ENCODE measurements at places on chromosomes 5 and 9.

DNA sequence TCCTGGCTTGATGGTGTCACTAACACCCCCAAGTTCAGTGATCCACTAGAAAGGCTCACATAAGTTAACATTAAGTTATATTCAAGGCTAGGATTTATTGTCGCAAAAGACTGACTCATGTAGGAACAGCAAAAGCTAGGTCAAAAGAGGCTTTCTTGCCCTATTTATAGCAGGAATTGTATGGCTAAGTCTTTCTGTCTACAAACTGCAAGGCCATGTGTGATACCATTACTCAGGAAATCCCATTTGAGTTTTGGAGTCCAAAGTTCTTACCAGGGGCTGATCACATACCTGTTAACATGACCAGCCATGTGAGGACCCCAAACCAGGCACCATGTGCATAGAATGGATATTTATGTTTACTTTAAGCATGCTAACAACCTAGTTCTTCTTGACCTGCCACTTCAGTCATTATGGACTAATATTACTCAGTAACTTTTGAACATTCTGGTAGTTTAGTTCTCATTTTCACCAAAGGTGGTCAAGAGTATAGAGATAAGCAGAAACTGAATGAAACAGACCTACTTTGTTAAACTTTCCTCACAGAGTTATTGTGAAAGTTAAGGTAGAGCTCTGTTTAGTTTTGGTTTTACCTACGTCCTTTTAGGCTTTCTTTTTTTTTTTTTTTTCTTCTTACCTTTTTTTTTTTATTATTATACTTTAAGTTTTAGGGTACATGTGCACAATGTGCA lies 281.1 kb downstream of the FER start:
- no peak for DNase-seq

DNA sequence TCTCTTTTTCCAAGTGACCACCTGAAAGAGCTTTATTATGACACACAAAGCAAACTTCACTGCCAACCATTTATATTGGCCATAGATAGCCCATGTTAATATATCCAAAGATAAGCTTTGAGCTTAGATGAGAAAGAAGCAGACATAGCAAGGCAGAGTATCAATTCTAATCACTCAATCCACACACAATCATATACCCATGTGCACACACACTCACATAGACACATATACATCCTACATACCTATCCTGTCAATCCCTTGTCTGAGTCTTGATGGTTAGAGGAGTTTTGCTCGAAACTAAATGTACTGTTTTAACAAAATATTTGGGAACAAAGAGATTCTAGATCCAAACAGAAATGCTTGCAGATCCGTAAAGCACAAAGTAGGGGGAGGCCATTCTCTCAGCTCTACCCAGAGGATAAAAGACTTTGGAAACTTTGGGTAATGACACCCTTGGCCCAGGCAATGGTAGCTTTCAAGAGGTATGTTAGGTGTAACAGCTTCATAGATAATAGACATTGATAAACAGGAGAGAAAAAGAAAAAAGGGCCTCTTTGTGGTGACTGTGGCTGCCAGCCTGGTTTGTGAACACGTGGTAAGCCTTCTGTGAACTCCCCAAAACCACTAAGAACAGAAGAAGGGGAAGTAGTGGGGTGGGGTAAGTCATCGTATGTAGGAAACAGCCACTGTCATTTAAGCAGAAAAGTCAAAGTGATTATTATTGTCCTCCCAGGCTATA lies 121.6 kb downstream of the TLR4 start:
- peak; percentile 40 for DNase-seq

- DNase-seq = peak; percentile 10
These were observed 36.1 kb downstream of the CAAP1 start for GRCh38 chr9:26856413-26857032.

DNA sequence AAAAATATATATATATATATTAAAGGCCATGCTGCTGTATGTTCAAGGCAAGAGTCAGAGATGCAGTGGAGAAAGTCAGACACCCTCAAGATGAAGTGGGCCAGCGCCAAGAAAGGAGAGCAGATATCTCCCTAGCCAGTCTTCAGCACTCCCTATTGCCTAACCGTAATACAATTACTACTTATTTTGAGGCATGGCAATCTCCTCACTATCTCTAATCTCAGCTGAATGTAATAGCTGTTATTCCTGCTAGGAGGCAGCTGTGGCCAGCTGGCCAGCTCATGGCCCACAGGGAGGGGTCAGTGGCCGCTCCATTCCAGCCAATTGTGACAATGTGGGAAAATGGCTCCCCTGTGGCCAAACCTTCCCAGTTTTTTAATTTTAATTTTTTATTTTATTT lies 87.5 kb upstream of the FBXW11 start:
- no peak for DNase-seq

DNA sequence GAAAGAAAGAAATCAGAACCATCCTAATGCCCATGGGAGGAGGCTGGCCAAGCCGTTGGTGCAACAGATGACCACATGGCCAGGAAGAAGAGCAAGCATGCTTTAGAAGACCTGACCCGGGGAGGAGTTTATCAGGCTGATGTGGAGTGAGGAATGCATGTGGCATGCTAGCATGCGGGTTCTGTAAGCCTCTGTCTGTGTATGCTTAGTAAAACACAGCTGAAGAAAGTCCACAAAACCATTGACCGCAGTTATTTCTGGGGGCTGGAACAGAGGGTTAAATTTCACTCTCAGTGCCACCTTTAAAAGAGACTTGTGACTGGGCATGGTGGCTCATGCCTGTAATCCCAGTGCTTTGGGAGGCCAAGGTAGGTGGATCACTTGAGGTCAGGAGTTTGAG lies 19.1 kb downstream of the GFI1B start:
- DNase-seq = no peak

DNA sequence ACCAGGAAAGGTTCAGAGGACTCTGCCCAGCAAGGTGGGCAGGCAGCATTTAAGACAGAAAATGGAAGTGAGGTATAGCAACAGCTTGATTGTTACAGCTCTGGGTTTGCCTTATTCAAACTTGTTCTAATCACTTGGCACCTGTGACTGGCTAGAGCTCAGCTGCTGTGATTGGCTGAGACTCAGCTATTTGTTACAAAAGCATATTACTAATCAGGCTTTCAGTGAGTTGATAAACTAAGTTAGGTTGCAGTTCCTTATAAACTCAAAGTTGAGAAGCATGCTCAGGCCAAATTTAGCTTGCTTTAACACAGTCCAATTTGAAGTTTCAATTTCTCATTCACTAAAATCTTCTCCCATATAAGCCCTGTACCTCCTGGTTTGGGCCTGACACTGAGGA lies 56.3 kb downstream of the GDA start:
- DNase-seq = no peak

DNA sequence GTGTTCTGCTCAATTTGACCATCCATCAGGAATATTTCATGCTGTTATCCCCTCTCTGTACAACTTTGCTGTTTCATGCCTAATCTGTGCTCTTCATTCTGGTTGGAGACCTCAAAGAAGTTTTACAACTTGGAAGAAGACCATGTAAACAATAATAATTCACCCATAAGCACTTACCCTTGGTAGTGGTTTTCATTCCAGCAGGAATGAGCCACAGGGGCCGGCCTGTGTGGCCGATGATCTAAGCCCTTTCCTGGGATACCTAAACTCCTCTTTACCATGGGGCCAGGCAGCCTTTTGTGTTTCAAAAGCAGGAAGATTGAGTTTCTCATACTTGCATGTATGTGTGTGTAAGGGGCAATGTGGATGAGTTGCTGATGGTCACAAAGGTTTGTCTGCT lies 165.0 kb downstream of the FGF1 start:
- DNase-seq = no peak

DNA sequence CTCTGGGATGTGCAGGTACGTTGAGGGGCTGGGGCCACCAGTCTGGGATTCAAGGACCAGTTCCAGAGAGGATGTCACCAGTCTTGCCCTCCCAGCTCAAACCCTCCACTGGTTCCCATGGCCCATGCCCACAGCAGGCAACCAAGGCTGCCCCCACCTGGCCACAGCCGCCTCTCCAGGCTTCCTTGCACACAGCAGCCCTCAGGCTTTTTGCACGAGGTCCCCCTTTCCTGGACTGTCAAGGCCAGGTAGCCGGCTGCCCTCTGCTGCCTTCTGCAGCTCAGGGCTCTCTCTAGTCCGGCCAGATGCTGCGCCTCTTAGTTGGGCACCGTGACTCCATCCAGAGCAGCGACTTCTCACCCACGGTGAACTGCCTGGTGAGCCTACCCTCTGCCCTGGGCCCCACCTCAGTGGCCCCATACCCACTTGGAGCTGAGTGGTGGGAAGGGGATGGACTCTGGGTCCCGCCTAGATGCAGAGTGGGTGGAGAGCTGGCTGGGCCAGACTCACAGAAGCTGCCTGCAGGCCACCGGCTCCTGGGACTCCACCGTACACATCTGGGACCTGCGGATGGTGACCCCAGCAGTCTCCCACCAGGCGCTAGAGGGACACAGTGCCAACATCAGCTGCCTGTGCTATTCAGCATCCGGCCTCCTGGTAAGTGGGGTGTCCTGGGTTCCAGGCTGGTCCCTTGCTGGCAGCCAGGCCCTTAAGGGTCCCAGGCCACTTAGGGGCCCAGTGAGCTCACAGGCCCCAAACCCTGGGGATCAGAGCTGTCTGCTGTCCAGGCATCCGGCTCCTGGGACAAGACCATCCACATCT lies 2.9 kb downstream of the WDR38 start:
- DNase-seq = peak; percentile 39

- DNase-seq = no peak
These were observed 24.8 kb upstream of the ALDH1A1 start for GRCh38 chr9:72977670-72978069.

- no peak for DNase-seq
These were observed 653.0 kb upstream of the MEF2C start for GRCh38 chr5:89536020-89536419.

- no peak for DNase-seq
These were observed 91.8 kb downstream of the SEMA5A start for GRCh38 chr5:9454012-9454481.

- no peak for DNase-seq
These were observed 478.0 kb downstream of the ENC1 start for GRCh38 chr5:74162524-74162923.

GRCh38 chr9:130962418-130963316 lies 23.6 kb upstream of the FIBCD1 start:
- no peak for DNase-seq

- no peak for DNase-seq
These were observed 57.2 kb downstream of the MEF2C start for GRCh38 chr5:88825584-88826315.

DNA sequence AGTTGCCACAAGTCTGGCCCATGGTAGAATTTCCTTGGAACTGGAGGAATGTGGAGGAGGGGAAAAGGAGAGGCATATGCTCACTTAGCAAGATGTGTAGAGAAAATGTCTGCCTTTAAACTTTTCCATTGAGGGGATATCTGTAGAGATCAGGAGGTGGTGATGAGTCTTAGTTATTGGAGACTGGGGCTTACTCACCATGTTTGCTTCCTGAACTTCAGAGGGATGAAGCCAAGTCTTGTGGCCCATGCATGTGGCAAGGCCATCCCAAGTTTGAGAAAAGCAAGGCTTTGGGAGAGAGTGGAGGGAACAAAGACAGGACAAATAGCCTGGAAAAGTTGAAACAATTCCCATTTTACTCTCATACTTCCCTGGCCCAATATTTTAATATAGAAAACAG lies 124.5 kb downstream of the GDNF start:
- DNase-seq = no peak

DNA sequence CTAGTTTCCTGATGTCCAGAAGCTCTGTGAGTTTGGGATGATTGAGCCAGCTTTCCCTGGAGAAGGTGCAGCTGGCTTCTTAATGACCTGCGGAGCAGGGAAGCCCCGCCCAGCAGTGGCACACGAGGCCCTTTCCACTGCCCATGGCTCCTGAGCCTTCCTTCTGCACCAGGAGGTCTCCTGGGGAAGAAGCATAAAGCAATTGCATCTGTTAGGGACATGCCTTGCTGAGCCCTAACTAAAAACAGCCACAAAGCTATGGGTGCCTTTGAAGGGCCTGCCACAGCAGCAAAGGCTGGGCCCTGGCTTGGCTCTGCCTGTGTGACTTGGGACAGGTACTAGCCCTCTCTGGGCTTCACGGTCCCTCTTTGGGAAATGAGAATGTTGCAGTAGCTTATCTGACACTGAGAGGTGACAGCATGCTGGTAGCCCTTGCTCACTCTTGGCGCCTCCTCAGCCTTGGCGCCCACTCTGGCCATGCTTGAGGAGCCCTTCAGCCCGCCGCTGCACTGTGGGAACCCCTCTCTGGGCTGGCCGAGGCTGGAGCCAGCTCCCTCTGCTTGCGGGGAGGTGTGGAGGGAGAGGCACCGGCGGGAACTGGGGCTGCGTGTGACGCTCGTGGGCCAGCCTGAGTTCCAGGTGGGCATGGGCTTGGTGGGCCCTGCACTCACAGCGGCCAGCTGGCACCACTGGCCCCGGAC lies 218.4 kb downstream of the FSTL4 start:
- DNase-seq = no peak

- no peak for DNase-seq
These were observed 103.5 kb upstream of the ARRDC3 start for GRCh38 chr5:91486638-91487037.

DNA sequence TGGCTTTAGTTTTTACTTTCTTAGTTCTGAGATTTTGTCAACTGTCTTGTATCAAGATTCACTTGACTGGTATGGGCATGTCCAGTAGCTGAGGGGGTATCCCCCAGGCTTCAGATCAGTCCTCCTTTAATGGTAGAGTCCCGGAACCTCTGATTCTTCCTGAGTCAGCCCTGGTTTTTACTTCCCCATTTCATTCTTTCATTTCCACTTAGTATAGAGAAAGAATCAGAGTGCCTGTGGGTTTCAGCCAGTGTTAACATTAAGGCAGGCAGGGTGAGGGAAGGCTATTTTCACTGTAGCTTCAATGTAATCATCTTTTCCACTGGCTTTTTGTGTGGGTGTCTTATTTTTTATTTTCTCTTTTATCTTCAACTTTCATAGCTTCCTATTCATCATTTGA lies 8.3 kb upstream of the COMMD10 start:
- peak; percentile 9 for DNase-seq

DNA sequence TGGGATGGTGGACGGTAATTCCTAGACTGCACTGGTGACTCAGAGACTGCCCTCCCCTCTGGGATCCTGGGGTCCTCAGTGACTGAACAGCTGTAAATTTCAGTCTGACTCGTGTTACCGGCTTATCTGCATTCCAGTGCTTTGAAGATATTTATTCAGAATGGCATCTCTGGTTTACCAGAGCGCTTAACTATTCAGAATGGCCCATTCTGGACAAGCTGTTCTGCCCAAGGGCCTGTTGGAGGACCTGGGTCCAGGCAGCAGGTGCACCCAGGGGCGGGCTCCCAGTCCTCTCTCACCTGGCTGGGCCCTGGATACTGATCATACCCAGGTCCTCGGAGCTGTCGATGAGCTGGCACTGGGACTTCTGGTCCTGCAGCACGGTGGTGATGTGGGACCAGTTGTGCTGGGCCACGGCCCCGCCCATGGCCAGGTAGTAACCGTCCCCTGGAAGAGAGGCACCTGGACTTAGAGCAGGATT lies 48.0 kb downstream of the SARDH start:
- no peak for DNase-seq

DNA sequence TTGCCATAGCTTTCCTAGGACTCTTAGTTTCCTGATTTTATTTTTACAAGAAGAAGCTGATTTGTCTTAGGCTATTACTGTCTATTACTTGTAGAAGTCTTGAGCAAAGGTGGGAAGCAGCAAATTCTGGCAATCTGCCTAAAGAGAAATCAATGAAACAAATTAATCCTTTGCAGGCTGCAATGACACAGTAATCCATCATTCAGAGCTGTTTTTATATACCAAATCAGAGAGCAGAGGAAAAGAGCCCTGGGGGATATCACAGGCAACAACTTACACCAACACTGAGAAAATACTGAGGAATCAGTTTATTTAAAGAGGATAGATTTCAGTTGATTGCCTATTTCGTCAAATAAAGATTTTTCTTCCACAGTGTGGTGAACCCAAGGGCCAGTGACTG lies 13.6 kb downstream of the NR2F1-AS1 start:
- no peak for DNase-seq

- DNase-seq = no peak
These were observed 579 bp upstream of the NTRK2 start for GRCh38 chr9:84669013-84669287.

Measured in stimulated activated CD4-positive, alpha-beta T cell treated with anti-CD3 and anti-CD28 coated beads, Interleukin-1b, Interleukin-23, amount 100 ng/mL, for 48 hours (primary cell).